Activated CD8-positive, alpha-beta memory T cell treated with anti-CD3 and anti-CD28 coated beads, Interleukin-2, amount 10 ng/mL, durations not matched to agents 7 days and 5 days (primary cell): ENCODE measurements at places on chromosomes 1 and 21. TPM values are rescaled to one million over a fixed set of nuclear protein-coding genes. Genes with fewer than 3 reads are reported as not detected.

Gene TIAM1
- 20.5 TPM for total RNA-seq

Gene MYCL
- total RNA-seq: 0.12 TPM

Gene CFAP107
- not detected for total RNA-seq

Gene S100A12
- total RNA-seq: not detected

Gene TTLL7
- total RNA-seq: 5.3 TPM

Gene CFHR4
- not detected for total RNA-seq

Gene TP73
- total RNA-seq: 2.1 TPM

Gene CA14
- not detected for total RNA-seq

Gene SPOCD1
- total RNA-seq: not detected

Gene LAMC2
- not detected for total RNA-seq

Gene ABCG1
- 6.7 TPM for total RNA-seq

Gene LCK
- 481 TPM for total RNA-seq

DNA sequence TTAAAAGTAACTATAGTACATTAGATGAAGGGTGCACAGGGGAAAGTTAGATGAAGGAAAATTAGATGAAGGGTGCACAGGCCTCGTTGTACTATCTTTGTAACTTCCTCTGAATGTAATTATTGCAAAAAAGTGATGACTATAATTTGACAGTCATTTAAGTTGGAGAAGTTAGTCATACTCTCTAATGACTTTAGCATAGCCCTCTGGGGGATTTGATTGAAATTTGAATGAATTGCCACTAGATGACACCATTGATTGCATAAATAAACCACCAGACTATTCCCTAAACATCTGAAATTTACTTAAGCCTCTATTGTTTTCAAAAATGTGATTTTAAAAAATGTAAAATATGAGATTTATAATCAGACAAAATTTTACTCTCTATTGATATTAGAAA, 102.6 kb downstream of the TPR start:
- no peak for DNase-seq

DNA sequence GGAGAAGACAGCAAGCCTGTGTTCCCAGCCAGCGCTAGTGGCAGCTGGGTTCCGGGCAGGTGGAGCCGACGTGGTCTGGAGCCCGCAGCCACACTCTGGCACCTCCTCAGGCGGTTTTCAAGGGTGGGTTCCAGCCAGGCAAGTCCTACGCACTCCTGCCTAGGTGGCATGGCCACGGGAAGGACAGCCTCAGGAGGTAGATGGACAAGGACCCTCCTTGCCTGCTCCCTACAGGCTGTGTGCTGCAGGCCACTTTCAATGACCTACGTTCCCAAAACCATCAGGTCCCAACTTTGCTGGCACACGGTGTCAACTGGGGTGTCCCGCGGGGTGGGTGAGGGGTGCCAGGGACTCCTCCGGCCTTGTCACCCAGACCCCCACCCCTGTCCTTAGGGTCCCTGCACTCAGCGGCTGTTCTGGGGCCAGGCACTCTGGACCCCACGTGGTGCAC, 6.7 kb upstream of the PTGER3 start:
- no peak for DNase-seq

GRCh38 chr1:201696217-201696761, 132.7 kb upstream of the IPO9 start:
- DNase-seq: no peak

DNA sequence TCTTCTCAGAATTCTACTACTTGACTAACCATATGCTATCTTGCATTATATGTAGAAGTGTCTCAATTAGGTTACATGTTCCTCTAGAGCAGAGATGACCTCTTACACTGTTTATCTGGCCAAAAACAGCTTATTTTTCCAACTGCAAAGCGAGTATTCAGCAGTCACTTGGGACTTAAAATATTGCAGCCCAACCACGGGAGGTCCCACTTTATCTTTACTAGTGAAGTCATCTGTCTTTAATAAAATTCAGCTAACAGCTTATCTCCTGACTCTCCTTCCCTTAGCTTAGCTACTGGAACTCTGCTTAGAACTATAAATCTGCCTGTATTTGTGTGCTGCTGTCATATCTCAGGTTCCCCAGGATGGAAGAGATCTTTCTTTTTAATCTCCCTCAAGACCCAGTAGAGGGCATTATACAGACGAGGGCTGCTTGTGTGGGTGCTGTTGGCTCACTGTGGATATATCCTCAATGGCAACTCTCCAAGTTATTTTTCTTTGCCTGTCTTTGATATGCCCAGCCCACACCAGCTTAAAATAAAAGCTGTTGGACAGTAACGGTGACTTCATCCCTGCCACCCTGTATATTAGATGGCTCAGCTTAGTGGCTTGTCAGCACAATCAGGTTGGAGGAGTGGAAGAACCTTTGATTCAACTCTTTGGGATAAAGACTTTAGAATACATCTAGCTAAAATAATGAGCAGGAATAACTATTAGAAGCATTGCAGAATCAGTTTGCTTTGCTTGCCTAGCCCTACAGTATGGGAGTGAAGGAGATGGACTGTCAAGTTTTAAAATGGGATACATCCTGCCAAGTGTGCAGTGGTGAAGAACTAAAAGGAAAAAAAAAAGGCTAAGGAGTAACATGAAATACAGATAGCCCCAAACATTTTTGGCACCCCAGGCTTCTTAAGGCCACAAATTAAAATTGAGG, 9.6 kb downstream of the ENSA start:
- DNase-seq: no peak

DNA sequence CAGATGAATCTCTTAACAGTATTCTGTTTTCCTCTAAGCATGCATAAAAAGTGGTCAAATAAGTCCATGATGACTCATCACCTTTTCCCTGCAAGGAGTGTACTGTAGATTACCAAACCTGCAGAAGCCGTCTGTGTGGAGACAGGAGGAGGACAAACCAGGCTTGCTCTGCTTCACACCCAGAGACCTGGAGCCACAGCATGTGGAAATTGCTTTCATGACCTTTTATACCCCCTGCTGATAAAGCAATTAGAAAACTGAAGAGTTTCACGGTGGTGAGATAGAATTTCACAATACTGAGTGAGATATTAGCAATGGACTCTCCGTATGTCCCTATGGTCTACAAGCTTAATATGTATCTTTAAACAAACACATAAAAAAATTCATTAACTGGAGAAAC, 9.4 kb downstream of the CORT start:
- no peak for DNase-seq

GRCh38 chr1:11590395-11590794, 63.8 kb downstream of the FBXO2 start:
- no peak for DNase-seq

- no peak for DNase-seq
Measured at GRCh38 chr1:188127507-188127906, 1298.8 kb downstream of the PLA2G4A start.

GRCh38 chr1:85563139-85563538, 17.4 kb upstream of the CCN1 start:
- no peak for DNase-seq

GRCh38 chr1:43566382-43567044, 35.8 kb downstream of the PTPRF start:
- no peak for DNase-seq

DNA sequence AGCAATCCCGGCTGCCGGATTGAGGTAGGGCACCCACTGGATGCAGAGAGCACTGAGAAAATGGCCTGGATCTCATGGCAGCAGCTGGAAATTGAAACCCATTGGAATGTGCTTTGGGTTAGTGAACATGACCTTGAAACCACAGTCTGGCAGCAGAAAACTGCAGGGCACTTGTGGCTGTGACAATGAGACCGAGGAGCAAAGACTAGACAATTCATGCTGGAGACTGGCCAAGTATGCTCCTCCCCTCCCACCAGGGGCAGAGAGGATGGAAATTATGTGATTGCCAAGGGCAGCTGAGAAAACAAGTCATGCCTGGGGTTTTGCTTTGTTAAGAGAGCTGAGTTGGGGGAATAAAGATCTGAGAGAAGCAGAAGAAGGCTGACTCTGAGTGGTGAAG, 60.7 kb downstream of the ZNF697 start:
- DNase-seq: no peak

GRCh38 chr1:86461482-86461881, 7.2 kb upstream of the CLCA1 start:
- no peak for DNase-seq

DNA sequence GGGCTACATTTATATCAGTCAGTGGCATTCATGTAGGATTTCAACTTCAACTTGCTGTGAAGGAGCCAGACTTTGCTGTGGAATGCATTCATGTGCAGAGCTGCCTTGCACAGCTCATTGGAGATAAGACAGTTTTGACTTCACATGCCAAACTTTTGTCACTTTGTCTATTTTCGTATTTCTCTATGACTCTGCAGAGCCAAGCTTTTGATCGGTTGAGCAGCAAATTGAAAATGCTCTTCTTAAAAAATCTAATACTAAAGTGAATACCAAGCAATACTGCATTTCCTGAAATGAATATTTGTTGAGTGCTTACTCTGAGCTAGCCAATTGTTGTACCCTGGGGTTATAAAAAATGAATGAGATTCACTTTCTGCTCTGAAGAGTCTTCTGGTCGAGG, 388.7 kb downstream of the ST6GALNAC3 start:
- no peak for DNase-seq

DNA sequence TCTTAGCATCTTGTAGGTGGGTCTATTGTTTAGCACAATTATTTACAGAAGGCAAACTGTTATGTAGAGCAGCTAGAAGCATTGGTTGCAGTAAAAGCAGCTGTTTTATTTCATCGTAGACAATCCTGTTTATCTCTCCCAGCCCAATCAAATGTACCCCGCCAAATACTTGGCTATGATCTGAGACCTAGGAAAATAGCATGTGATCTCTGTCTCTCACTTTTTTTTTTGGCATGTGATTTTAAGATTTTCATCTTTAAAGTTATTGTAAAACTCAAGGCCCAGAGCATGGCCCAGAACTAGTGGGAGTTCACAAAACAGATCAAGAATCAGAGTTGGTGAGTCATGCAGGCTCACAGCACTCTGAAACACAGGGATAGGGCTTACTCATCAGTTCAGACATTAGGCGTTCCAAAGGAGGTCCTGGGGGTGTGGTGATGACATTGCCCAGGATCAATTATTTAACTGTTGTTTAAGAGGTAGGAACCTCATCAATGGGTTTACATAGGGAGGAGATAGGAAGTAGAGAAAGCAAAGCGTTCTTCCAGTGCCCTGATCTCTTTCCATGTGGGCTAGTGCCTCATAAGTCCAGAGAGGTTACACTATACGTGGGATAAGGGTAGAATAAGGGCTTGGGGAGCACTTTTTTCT, 40.2 kb downstream of the TBX19 start:
- DNase-seq: no peak

- DNase-seq: no peak
Measured at GRCh38 chr1:156489935-156490293, 10.7 kb downstream of the MEF2D start.

- peak; percentile 67 for DNase-seq
Measured at GRCh38 chr1:26280333-26281042, 602 bp downstream of the SH3BGRL3 start.

DNA sequence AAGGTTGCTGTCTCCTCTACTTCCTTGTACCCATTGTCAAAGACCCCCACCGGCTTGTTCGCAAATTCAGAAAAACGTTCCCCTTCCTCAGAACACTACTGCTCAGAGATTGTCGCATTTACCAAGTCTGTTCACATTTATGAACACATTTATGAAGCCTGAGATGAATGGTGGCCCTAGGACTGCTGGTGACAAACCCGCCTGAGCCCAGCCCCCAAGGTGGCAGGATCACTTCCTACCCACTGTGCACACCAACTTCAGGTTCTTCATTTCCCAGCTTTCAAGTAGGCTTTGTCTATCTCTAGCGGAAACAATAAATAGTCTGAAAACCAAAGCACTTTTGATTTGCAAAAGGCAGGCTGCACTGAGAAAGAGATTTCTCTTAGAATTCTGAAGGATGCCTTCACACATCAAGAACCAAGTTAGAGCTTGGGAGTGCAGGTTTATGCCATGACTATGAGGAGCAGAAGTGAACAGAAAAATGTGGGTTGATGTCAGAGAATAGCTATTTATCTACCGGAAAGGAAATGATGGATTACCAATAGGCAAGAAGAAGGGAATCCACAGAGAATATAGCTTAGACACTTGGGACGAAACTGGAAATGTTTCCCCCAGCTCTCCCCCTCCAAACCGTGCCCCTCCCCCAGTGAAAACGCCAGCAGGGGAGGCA, 200.5 kb downstream of the TOMM20 start:
- DNase-seq: no peak

DNA sequence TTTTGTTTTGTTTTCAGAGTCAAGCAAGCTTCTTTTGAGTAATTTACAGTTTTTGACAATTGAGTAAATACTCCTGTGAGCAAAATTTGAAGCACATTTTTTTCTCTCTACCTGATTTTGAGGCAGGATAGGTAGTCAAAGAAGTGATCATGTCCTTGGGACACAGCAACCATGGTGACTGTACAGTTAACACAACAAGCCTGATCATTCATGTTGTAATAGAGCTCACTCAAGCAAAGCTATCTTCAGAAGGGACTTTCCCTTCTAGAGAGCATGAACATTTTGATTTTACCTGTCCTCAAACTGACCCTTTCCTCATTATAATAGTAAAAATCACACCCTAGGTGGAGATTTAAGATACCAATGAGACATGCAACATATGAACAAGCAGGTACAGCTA, 126.5 kb upstream of the KCNK1 start:
- DNase-seq: no peak

GRCh38 chr21:39347537-39347936, 1.4 kb downstream of the HMGN1 start:
- no peak for DNase-seq

DNA sequence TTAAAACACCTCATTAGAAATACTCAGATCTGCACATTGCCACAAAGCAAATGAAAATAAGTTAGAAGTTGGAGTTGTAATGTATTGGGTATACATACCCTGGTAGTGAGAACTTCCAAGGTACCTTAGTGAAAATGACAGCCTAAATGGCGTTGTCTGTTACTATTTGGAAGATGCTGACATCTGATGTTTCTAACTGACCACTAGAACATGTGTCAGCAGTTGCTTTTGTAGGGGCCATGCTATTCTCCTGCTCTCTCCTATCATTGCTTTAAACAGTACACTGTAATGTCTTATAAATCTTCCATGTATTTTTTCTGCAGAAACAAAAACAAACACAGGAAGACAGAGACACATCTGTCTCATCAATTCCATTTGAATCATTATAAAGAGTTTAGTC, 40.1 kb downstream of the LAMC1 start:
- DNase-seq: no peak

DNA sequence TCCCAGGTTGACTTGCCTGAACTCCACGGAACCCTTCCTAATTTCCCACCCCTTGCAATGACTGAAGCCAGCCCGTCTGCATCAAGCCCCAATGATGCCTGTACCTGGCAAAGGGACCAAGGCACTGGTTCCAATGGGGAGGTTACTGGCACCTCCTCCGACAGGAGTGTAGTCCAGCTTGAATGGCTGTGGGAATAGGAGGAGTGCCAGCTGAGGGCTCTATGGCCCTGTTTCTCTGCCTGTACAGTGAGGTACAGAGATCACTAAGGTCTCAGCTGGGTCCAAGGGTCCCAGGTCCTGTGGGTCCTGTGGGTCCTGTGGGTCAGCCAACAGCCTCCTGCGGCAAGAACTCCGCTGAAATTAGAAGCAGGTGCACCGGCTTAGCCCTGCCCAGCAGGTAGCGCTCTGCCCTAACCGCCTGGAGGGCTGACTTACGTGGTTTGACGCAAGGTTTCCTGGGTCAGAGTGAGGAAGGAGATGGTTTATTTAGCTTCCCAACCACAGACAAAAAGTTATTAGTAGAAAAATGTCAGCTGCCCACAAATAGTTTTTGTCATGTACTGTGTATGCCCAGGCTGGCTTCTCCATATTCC, 9.9 kb upstream of the SPRR4 start:
- DNase-seq: no peak
